Activated CD4-positive, alpha-beta T cell treated with anti-CD3 and anti-CD28 coated beads, Interleukin-2, amount 50 U/mL, for 24 hours (primary cell): ENCODE measurements at places on chromosomes 3 and 15.

- no peak for DNase-seq
Measured at GRCh38 chr3:54514416-54514815, 392.1 kb downstream of the CACNA2D3 start.

DNA sequence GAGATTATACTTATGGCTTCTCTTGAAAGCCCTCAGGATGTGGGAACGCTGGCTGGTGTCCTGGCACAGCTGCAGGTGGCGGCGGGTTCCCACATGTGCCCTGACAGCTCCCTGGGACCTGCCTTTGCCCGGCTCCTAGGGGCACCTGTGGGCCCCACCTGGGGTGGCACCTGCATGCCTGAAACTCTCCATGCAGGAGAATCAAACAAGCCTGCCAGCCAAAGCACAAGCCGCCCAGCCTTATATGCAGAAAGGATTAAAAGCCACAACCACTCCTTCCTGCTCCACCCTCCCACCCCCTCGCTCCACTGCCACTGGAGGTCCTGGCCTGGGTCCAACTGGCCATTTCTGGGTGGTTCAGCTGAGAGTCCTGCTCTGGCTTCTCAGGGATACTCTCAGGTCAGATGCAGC is 18.1 kb downstream of the TRPM1 start:
- no peak for DNase-seq

DNA sequence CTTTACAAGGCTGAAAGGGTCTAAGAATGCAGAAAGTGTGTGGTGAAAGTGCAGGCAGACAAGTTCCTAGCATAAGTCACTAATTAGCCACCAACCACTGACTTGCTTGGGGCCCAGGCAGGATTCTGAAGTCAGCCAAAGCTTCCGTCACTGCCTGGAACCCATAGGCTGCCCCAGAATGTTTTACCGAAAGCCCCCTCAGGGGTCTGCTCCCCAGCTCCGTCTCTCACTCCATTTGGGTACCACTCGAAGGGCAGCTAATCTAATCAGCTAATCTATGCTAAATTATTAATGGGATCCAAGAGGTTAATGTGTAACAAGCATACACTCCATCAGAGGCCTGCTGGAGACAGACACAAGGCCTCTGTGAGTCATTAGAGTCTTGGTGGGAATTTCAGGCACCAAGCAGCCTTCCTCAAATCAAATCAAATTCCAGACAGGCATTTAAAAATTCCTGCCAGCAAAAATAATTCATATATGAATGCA is 13.2 kb downstream of the ADAMTS9 start:
- DNase-seq = no peak

DNA sequence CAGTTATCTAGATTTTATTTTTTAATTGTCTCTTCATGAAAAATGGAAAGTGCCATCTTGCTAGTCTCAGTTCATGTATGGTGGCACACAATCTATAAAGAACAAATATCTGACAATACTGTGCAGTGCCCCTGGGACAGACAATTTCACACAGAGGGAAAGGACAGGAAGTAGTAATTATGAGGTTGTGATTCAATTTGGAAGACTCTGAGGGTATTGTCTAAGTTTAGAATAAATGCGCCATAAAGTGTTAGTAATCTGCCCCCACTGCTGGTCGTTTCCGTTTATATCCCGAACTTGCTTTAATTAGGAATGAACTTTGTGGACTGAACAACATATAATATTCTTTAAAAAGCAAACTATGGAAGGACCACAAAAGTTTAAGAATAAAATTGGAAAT is 196.4 kb upstream of the SLC24A5 start:
- no peak for DNase-seq

DNA sequence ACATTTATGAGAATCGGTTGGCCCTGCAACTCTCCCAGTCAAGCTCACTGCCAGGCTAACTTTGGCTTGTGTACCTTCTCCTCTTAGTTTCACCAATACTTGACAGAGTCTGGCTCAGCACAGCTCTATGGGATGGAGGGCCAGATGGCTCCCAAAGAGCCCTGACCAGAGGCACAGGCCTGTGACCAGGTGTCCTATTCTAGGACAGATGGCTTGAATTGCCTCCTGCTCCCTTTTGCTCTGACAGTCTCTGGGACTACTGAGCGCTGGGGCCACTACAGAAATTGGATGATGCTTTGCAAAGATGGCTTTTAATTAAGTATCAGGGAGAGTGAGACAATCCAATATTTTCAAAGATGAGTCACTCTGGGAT is 10.3 kb upstream of the ARID3B start:
- no peak for DNase-seq

DNA sequence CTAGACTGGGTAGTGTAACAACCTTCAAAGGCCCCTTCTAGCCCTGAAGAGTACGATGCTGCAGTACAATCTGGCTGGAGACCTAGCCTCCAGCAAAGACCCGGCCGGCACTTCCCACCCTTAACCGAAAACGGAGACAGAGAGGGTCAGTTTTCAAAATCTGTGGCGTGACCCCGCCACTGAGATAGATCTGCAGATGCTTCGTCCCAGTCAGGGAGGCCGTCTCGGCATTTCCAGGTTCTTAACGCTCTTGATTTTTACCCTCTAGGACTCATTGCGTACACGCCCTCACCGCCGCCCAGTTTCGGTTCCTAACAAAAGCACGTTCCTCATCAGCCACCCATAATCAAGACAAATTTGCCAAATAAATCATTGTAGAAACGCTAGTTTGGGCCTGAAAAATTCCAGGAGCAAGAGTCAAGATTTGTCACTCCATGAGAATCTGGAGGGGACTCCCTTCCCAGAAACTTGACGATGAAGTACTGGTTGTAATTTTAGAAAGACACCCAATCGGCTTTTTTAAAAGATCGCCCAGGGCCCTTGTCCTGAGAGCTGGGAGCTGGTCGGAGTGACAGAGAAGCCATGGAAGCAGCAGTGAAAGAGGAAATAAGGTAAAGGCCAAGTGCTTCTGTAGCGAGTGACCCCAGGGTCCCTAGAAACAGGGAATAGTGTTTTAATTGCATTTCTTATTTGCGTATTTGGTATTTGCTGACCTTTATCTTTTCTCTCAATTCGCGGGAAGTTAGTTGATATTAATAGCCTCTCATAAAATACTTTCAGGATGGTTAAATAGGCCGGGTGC is 868 bp upstream of the TMEM87A start:
- DNase-seq = peak; percentile 40

- DNase-seq = no peak
Measured at GRCh38 chr3:139517321-139518065, 22.0 kb downstream of the RBP1 start.

DNA sequence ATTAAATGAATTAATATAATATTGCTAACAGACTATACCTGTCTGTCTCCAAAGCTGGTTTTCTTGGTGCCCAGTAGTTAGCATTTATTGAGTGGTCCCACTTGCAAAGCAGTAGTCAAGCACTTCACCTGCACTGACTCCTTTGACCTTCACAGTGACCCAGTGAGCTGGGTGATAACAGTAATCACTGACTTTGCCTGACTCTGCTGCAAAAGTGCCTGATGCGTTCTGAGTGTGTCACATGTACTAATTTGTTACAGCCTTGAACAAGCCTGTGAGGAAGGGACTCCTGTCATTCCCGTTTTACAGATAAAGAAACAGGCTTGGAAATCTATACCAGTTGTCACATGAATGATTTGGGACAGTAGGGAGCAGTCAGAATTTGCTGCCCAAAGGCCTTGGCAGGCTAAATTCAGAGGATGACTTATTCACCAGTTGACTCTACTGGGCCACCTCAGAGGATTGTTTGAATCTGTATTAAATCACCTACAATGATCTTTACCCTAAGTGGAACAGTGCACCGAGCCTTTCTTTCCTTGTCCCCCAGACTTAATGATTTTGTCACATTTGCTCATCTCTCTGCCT is 116.6 kb upstream of the PLXNA1 start:
- no peak for DNase-seq
